ENCODE measurements at places on chromosomes 1 and 21. TPM values are rescaled to one million over a fixed set of nuclear protein-coding genes. Genes with fewer than 3 reads are reported as not detected.

The SLC35E2B gene
- 106 TPM for total RNA-seq

The EVA1C gene
- total RNA-seq = 14.4 TPM

The SIM2 gene
- total RNA-seq = not detected

The OSCP1 gene
- 1.5 TPM for total RNA-seq

The CD160 gene
- not detected for total RNA-seq

The VPS26C gene
- 74.0 TPM for total RNA-seq

The NTNG1 gene
- not detected for total RNA-seq

The CDKN2C gene
- total RNA-seq = 4.7 TPM

The C1orf115 gene
- total RNA-seq = 0.52 TPM

The NUF2 gene
- 2.4 TPM for total RNA-seq

DNA sequence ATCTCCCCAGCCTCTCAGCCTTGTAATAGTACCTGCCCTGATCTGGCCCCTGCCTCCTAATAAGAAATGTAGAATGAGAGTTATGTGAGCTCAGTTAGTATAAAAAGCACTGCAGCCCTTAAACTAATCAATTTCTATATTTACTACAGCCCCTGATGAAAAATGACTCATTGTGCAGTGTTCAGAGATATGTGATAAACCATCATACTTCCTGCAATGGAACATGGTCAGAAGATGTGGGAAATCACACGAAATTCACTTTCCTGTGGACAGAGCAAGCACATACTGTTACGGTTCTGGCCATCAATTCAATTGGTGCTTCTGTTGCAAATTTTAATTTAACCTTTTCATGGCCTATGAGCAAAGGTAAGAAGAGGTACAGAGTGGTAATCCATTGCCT, 176.8 kb upstream of the PDE4B start:
- H3K4me3 ChIP-seq = no peak overlapping the region
- no peaks in the 10 kb centered on the region for H3K4me1 ChIP-seq
- no peak overlapping the region for H3K27ac ChIP-seq
- no peaks in the 10 kb centered on the region for H3K27me3 ChIP-seq
- no peaks in the 10 kb centered on the region for H3K36me3 ChIP-seq
- no peak for DNase-seq

DNA sequence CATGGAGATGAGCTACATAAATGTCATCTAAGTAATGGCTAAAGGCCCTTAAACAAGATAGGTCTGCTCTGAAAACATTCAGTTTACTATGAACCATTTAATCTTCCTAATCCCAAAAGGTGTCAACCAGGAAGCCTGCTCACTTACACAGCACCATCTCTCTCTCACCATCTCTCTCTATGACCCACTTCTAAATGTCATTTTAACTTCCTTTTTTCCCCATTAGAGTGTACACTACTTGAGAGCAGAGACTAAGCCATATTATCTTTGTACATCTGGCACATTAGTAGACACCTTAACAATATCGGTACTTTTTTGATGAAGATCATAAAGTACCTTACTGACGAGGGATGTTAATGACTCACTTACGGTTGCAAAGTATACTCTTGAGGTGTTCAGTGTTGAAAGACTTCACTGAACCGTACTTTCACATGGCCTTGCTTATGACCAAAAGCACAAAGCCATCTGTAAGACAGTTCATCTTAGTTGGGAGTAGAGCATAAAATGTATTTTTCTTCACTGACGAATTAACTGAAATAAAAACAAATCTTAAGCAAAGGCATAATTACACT, 25.4 kb downstream of the FBXO42 start:
- no peaks in the 10 kb centered on the region for H3K27me3 ChIP-seq
- H3K4me3 ChIP-seq = no peak overlapping the region
- H3K36me3 ChIP-seq = no peaks in the 10 kb centered on the region
- H3K4me1 ChIP-seq = peaks cover 24% of the 10 kb centered on the region
- H3K27ac ChIP-seq = peak overlapping the region; percentile 63

- peak overlapping the region; percentile 77 for H3K27ac ChIP-seq
- peak overlapping the region; percentile 70 for H3K4me3 ChIP-seq
- peak; percentile 20 for DNase-seq
- peaks cover 3% of the 10 kb centered on the region for H3K36me3 ChIP-seq
- H3K4me1 ChIP-seq = peaks cover 43% of the 10 kb centered on the region
- H3K27me3 ChIP-seq = no peaks in the 10 kb centered on the region
Measured at GRCh38 chr1:202966006-202966898, 805 bp downstream of the CYB5R1 start.

GRCh38 chr1:150780510-150780909, 14.9 kb upstream of the CTSS start:
- no peak overlapping the region for H3K4me3 ChIP-seq
- peaks cover 8% of the 10 kb centered on the region for H3K4me1 ChIP-seq
- H3K27ac ChIP-seq = no peak overlapping the region
- no peaks in the 10 kb centered on the region for H3K27me3 ChIP-seq
- no peak for DNase-seq

DNA sequence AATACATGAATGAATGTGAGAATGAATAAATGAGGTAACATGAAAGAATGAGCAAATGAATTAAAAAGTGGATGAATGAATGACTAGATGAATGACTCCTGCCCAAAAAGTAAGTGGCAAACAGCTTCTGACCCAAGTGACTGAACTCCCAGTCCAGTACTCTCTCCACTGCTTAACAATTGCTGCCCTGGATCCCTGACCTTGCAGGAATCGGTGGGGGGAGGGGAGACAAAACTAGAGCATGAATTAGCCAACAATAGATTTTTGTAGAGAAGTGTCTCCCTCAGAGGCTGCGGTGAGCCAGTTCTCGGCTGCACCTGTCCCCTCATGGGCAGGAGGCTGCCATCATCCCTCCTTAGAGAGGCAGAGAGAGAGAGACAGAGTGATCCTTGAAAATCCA, 5.9 kb upstream of the GRIK3 start:
- H3K27ac ChIP-seq = no peak overlapping the region
- no peak for DNase-seq
- H3K4me1 ChIP-seq = peaks cover 10% of the 10 kb centered on the region
- H3K4me3 ChIP-seq = no peak overlapping the region

- H3K36me3 ChIP-seq = peaks cover 7% of the 10 kb centered on the region
- peaks cover 4% of the 10 kb centered on the region for H3K4me1 ChIP-seq
- H3K27me3 ChIP-seq = peaks cover 56% of the 10 kb centered on the region
- DNase-seq = no peak
- H3K27ac ChIP-seq = no peak within 1 kb of the TSS
- H3K4me3 ChIP-seq = no peak within 1 kb of the TSS
Measured at GRCh38 chr1:20588634-20589225, at the start of gene CDA. Gene CDA (plus strand): TSS chr1:20589097. CDS start chr1:20589130, 33 bp downstream.

GRCh38 chr1:68268896-68269483, 36.7 kb upstream of the WLS start:
- no peaks in the 10 kb centered on the region for H3K36me3 ChIP-seq
- H3K4me1 ChIP-seq = no peaks in the 10 kb centered on the region
- H3K27me3 ChIP-seq = peaks cover 4% of the 10 kb centered on the region
- no peak overlapping the region for H3K4me3 ChIP-seq
- no peak for DNase-seq
- no peak overlapping the region for H3K27ac ChIP-seq

DNA sequence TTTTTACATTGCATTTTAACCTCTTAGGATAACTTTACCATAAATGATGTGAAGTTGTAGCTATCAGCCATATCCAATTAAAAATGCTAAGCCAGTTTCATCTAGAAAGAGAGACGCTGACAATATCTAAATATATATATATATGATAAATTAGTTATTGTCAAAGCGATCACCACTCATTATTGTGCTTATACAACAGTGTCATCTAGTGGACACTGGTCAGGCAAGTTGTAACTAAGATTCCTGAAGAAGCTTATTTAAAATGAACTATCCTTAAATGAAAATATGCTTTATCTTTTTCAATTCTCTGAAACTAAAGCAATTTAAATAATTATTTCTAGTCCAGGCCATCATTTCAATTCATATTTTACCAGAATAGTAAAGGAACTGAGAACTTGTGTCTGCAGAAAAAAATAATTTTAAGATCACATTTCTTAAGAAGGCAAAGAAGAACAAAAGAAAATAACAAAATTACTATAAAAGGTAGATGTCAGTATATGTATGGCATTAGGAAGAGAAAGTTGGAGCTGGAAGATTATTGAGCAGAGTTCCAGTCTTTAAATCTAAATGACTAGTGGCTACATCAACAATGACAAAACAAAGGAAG, 193.3 kb upstream of the SNX7 start:
- H3K4me3 ChIP-seq = no peak overlapping the region
- H3K4me1 ChIP-seq = no peaks in the 10 kb centered on the region
- H3K27me3 ChIP-seq = peaks cover 4% of the 10 kb centered on the region
- no peak overlapping the region for H3K27ac ChIP-seq
- peak; percentile 9 for DNase-seq

DNA sequence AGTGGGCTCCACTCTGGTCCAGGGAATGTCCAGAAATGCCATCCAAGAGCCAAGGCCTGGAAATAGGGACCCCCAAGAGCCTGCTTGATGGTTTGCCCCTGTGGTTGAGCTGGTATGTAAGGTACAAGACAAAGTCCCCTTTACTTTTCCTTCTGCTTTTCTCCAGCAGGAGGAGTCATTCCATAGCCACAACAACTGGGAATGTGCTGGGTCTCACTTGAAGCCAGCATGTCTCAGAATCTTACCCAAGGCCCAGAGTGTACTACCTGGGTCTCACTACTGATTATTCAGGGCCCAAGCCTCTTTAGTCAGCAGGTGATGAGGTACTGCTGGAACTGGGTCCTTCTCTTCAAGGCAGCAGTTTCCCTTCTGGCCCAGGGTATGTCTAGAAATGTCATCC, 62.1 kb upstream of the CD55 start:
- no peaks in the 10 kb centered on the region for H3K27me3 ChIP-seq
- no peak overlapping the region for H3K4me3 ChIP-seq
- no peak for DNase-seq
- no peaks in the 10 kb centered on the region for H3K36me3 ChIP-seq
- H3K4me1 ChIP-seq = no peaks in the 10 kb centered on the region

- H3K27me3 ChIP-seq = no peaks in the 10 kb centered on the region
- H3K36me3 ChIP-seq = peaks cover 42% of the 10 kb centered on the region
- no peak overlapping the region for H3K27ac ChIP-seq
- no peak overlapping the region for H3K4me3 ChIP-seq
Measured at GRCh38 chr1:244680667-244681066, 27.7 kb downstream of the DESI2 start.

DNA sequence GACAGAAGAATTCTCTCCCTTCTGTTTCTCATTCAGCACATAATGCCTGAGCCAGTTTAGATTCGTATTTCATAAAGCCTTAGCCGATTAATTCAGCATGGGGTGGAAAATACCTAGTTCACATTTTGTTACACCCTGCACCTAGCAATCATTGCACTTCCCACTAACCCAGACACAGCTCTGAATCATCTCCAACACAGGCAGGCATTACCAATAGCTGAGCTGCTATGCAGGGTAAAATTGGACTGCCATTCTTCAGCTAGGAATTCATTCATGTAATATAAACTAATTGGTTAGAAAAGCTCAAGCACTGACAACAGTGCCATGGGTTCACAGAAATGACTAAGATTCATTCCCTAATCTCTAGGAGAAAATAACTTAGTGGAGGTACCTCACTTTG, 26.9 kb upstream of the NKAIN1 start:
- no peaks in the 10 kb centered on the region for H3K4me1 ChIP-seq

DNA sequence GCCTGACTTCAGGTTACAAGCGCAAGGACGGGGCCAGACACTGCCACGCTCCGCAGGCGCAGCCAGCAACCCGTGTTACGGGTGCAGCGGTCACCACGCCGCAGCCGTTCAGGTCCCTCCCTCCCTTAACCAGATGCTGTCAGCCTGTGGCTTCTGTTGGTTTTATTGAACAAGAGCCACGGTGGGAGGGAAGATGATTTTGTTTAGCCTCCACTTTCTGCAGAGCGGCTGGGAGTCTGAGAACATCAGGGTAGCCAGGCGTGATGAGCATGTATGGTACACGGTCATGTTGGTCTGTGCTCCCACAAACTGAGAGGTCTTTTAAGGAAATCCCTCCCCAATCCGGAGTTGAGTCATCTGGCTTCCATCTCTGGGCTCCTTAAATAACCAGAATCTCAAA, 18.5 kb upstream of the ADARB1 start:
- H3K4me1 ChIP-seq = no peaks in the 10 kb centered on the region
- H3K27me3 ChIP-seq = peaks cover 33% of the 10 kb centered on the region
- DNase-seq = no peak
- H3K4me3 ChIP-seq = no peak overlapping the region
- no peak overlapping the region for H3K27ac ChIP-seq

DNA sequence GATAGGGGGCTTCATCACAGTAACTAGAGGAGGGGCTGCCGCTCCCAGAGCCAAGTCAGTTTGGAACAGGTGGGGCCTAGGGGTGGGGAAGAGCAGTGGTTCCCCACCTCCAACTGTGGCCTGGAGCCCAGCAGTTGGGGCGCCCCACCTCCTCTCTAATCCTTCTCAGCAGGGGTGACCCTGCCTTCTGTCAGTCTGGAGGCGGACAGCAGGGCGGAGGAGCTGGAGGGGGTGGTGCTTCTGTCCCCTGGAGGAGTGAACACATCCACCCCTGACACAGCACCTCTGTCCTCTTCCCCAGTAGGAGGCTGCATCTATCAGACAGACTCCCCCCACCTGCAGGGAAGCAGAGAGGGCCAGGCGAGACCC, 73.8 kb downstream of the MRPL37 start:
- H3K4me3 ChIP-seq = no peak overlapping the region
- H3K4me1 ChIP-seq = peaks cover 39% of the 10 kb centered on the region
- DNase-seq = no peak
- no peak overlapping the region for H3K27ac ChIP-seq

DNA sequence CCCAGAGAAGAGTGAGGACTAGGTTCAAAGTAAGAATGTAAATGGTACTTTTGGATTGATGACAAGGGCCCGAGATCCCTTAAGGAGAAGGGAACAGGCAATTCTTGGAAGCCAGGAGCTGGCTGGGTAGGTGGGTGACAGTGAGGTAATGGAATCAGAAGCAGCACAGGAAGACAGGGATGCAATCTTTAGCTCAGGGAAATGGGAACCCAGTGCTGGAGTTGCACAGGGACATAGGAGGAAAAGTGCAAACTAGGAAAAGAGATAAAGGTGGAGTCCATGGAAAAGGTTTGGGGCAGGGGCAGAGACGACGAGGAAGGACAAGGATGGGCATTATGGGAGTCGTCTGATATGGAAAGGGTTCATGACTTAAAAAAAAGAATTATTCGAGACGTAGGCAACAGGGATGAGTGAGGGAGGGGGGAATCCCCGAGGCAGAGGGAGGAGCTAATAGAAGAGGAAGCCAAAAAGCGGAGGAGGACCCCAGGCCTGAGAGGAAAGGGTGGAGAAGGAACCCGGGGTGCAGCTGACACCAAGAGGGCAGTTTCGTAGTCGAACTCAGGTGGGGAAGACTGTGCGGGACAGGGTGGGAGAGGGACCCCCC, 495 bp downstream of the PI4KB start:
- H3K27me3 ChIP-seq = no peaks in the 10 kb centered on the region
- H3K4me3 ChIP-seq = peak overlapping the region; percentile 98
- peak overlapping the region; percentile 97 for H3K27ac ChIP-seq

GRCh38 chr1:67969446-67969845, 81.0 kb downstream of the DIRAS3 start:
- peaks cover 3% of the 10 kb centered on the region for H3K27me3 ChIP-seq
- H3K4me3 ChIP-seq = no peak overlapping the region
- H3K36me3 ChIP-seq = no peaks in the 10 kb centered on the region
- H3K27ac ChIP-seq = no peak overlapping the region

- no peak for DNase-seq
- no peaks in the 10 kb centered on the region for H3K36me3 ChIP-seq
- peak overlapping the region; percentile 98 for H3K4me3 ChIP-seq
- no peaks in the 10 kb centered on the region for H3K27me3 ChIP-seq
Measured at GRCh38 chr1:16367968-16368890, 1.2 kb downstream of the SZRD1 start.

- H3K27ac ChIP-seq = no peak overlapping the region
- H3K4me3 ChIP-seq = no peak overlapping the region
- H3K27me3 ChIP-seq = no peaks in the 10 kb centered on the region
- no peak for DNase-seq
- H3K36me3 ChIP-seq = no peaks in the 10 kb centered on the region
- H3K4me1 ChIP-seq = peaks cover 74% of the 10 kb centered on the region
Measured at GRCh38 chr1:230120289-230120920, 53.4 kb downstream of the GALNT2 start.

All from naive thymus-derived CD8-positive, alpha-beta T cell (primary cell).